ENCODE measurements at places on chromosomes 4 and X.

GRCh38 chr4:123327346-123327745 lies 69.2 kb upstream of the SPRY1 start:
- no peaks in the 10 kb centered on the region for H3K36me3 ChIP-seq
- no peaks in the 10 kb centered on the region for H3K4me1 ChIP-seq
- H3K4me3 ChIP-seq = no peak overlapping the region
- no peak for DNase-seq

DNA sequence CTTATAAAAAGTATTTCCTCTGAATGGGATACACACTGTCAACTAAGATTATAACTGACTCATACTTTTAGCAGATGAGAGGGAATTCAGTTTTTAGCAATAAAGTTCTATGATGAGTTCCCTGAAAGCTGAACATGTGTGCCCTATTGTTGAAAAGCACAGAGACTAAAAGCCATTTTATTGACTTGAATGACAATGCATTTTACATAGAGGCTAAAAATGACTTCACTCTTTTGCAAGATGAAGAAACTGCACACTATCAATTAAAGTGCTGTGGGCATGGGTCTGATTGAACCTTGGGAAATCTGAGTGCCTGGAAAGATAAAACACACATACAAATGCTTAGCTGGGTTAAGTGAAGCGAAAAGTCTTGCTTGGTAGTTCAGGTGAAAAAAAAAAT lies 633.4 kb downstream of the PDHA2 start:
- H3K4me1 ChIP-seq = no peaks in the 10 kb centered on the region
- H3K36me3 ChIP-seq = no peaks in the 10 kb centered on the region
- H3K4me3 ChIP-seq = no peak overlapping the region
- no peaks in the 10 kb centered on the region for H3K27me3 ChIP-seq
- DNase-seq = no peak

DNA sequence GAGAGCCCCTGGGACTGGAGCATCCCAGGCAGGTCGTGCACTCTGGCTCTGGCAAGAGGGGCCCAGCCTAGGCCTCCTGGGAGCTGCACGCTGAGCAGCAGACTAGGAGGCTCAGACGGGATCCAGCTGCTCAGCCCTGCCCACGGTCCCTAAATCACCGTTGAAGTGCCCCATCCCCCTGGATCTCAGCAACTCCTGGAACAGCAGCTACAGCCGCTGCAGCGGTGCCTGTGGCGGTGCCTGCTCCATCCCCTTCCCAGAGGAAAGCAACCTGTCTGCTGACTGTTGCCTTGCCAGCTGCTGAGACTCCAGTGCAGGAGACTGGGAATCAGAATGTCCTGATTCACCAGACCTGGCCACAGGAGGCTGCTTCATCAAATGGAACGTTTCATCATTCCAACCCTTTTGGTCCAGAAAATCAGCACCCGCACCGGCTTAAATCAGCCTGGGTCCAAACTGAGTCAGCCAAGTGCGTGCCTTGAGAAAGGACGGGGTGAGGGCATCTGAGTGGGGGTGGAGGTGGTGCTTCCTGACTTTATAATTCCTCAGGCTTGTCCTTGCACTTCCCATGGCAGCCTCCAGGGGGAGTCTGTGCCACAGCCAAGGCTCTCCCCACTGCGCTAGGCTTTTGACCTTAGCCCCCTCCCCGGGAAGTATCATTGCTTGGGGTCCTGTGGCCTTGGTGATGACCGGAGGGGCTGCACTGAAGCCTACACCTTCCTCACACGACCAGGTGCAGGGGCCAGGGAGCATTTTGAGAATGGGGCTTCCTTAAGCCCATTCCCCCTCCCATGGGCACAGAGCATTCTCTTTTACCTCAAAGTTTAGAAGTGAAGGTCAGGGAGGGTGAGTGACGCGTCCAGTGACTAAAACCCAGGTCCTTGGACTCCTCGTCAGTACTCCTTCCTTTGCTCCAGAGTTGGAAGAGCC lies 6.5 kb downstream of the ZNF185 start:
- peaks cover 17% of the 10 kb centered on the region for H3K4me1 ChIP-seq
- no peaks in the 10 kb centered on the region for H3K36me3 ChIP-seq
- no peak for DNase-seq
- no peak overlapping the region for H3K4me3 ChIP-seq
- H3K27ac ChIP-seq = no peak overlapping the region

- H3K27ac ChIP-seq = no peak overlapping the region
- H3K27me3 ChIP-seq = no peaks in the 10 kb centered on the region
- no peak overlapping the region for H3K4me3 ChIP-seq
These were observed 7.0 kb downstream of the ACOT9 start for GRCh38 chrX:23736030-23736429.

DNA sequence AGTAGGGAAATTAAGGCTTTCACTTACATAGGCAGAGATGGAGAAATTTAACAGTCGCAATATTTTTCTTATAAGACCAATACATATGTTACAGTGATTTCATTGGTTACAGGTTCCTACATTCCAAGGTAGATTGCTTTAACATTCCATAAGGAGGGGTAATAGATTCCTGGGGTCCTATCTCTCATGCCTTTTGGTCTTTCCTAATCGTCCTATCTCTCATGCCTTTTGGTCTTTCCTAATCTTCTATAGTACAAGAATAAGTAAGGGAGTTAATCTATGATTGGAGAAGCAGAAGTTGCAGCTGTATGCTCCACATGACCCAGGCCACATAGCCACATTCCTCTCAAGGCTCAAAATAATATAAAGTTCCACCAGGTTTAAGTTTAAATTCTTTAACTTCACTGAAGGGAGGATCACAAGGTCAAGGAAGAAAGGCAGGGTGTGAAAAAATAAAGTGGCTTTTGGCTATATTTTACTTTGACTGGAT lies 285.0 kb upstream of the BOD1L1 start:
- DNase-seq = no peak
- H3K36me3 ChIP-seq = no peaks in the 10 kb centered on the region
- no peak overlapping the region for H3K4me3 ChIP-seq
- no peak overlapping the region for H3K27ac ChIP-seq
- peaks cover 14% of the 10 kb centered on the region for H3K4me1 ChIP-seq
- no peaks in the 10 kb centered on the region for H3K27me3 ChIP-seq

DNA sequence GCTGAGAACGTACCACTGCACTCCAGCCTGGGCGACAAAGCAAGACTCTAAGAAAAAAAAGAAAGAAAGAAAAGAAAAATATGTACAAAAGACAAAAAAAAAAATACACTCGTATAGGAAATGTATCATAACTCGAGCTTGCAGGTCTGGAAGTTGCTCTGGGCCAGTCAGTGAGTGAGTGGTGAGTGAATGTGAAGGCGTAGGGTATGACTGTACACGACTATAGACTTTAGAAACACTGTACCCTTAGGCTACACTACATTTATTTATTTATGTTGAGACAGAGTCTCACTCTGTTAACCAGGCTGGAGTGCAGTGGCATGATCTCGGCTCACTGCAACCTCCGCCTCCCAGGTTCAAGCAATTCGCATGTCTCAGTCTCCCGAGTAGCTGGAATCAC lies 29.4 kb downstream of the EVC2 start:
- DNase-seq = peak; percentile 19
- H3K27me3 ChIP-seq = no peaks in the 10 kb centered on the region
- no peaks in the 10 kb centered on the region for H3K4me1 ChIP-seq
- peaks cover 14% of the 10 kb centered on the region for H3K36me3 ChIP-seq
- H3K4me3 ChIP-seq = no peak overlapping the region

- H3K27ac ChIP-seq = no peak overlapping the region
- no peaks in the 10 kb centered on the region for H3K27me3 ChIP-seq
- DNase-seq = no peak
- no peak overlapping the region for H3K4me3 ChIP-seq
These were observed 221.9 kb downstream of the BMPR1B start for GRCh38 chr4:94979621-94980020.

DNA sequence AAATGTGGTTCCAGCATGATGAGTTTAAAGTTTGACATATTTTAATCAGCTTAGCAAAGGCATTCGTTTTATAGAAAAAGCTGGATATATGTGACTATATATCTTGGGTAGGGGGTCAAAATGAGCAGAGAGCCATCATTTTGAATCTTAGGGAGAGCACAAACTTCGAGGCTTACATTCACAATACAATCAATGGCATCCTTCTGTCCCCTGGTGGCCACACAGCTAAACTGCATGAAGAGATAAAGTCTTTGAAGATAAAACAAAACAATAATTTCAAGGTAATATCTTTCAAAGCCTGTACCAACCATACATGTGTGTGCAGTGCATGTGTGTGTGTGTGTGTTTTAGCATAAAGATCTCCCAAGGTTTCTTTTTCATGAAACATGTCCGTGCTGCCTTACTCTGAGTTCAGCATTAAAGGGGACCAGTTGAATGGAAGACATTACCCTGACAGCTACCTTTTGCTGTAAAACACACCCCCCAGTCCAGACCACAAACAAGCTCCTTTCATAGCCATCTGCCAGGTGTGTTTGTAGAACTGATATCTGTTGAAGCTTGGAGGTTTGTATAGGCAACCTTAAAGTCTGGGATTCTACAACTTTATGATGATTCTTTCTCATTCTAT lies 22.0 kb downstream of the DYNLT3 start:
- H3K36me3 ChIP-seq = no peaks in the 10 kb centered on the region
- H3K27me3 ChIP-seq = no peaks in the 10 kb centered on the region
- no peak overlapping the region for H3K4me3 ChIP-seq
- no peaks in the 10 kb centered on the region for H3K4me1 ChIP-seq
- DNase-seq = no peak

DNA sequence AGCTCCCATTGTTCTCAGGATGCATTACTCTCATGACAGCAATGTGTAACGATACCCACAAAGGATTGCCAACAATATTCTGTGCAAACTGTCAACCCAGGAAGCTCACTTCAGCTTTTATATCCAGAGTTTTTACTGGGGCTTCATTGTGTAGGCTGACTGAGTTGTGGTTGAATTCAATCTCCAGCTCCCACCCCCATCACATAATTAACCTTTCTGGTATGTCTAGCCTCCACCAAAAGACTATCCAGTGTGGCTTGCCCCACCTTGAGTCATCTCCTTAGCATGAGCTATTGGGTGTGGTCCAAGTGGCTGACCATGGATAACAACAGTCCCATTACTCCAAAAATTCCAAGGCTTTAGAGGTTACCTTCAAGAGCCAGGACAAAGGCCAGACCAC lies 17.7 kb upstream of the TAB3 start:
- no peaks in the 10 kb centered on the region for H3K36me3 ChIP-seq
- no peak for DNase-seq
- H3K4me1 ChIP-seq = peaks cover 13% of the 10 kb centered on the region
- H3K27ac ChIP-seq = no peak overlapping the region

GRCh38 chr4:176767183-176767582 lies 25.5 kb downstream of the VEGFC start:
- peaks cover 12% of the 10 kb centered on the region for H3K4me1 ChIP-seq
- peaks cover 2% of the 10 kb centered on the region for H3K36me3 ChIP-seq
- H3K27ac ChIP-seq = no peak overlapping the region
- no peaks in the 10 kb centered on the region for H3K27me3 ChIP-seq

- no peak for DNase-seq
- H3K4me3 ChIP-seq = no peak overlapping the region
- H3K27me3 ChIP-seq = no peaks in the 10 kb centered on the region
- no peaks in the 10 kb centered on the region for H3K36me3 ChIP-seq
These were observed 60.4 kb upstream of the GRPEL1 start for GRCh38 chr4:7128234-7128633.

- no peaks in the 10 kb centered on the region for H3K4me1 ChIP-seq
- H3K36me3 ChIP-seq = no peaks in the 10 kb centered on the region
- H3K27me3 ChIP-seq = no peaks in the 10 kb centered on the region
These were observed 945.5 kb upstream of the AGA start for GRCh38 chr4:178387756-178388155.

GRCh38 chr4:88219099-88219498 lies 60.7 kb upstream of the ABCG2 start:
- no peak overlapping the region for H3K27ac ChIP-seq
- no peaks in the 10 kb centered on the region for H3K27me3 ChIP-seq
- H3K4me1 ChIP-seq = no peaks in the 10 kb centered on the region
- DNase-seq = no peak
- H3K36me3 ChIP-seq = no peaks in the 10 kb centered on the region
- no peak overlapping the region for H3K4me3 ChIP-seq

- H3K27ac ChIP-seq = peak overlapping the region; percentile 82
- no peaks in the 10 kb centered on the region for H3K36me3 ChIP-seq
- DNase-seq = no peak
- no peaks in the 10 kb centered on the region for H3K27me3 ChIP-seq
These were observed 140.3 kb downstream of the PJA1 start for GRCh38 chrX:69024931-69025330.

- no peak overlapping the region for H3K4me3 ChIP-seq
- no peaks in the 10 kb centered on the region for H3K36me3 ChIP-seq
- DNase-seq = no peak
- H3K4me1 ChIP-seq = no peaks in the 10 kb centered on the region
- H3K27ac ChIP-seq = no peak overlapping the region
- peaks cover 9% of the 10 kb centered on the region for H3K27me3 ChIP-seq
These were observed 59.4 kb upstream of the CITED1 start for GRCh38 chrX:72365126-72365525.

DNA sequence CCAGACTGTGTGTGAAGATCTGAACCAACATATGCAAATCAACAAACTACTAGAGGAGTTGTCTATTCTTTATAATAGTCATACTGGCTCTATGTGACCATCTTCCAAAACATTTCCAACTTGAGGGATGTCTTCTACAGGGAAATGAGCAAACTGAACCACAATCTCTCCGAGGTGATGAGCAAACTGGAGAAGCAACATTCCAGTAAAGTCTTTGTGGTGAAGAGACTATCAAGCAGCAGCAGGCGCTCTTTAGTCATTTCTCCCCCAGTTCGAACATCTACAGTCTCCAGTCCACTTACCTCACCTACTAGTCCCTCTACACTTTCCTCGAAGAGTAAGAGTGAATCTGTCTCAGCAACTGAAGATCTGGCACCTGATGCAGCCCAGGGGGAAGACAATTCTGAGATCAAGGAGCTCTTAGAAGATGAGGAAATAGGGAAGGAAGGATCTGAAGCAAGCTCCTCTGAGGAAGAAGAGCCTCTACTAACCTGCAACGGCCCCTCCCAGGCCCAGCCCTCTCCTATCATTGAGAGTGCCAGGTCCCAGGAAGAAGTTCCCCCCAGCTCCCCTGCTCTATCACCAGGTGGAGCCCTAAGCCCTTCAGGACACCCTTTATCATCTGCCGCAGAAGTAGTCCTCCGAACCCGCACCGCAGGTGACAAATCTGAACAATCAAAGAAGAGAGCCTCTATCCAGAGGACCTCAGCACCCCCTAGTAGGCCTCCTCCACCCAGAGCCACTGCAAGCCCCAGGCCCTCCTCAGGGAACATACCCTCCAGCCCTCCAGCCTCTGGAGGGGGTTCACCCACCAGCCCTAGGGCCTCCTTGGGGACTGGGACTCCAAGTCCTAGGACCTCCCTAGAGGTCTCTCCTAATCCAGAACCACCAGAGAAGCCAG lies 98.1 kb downstream of the HNRNPD start:
- no peaks in the 10 kb centered on the region for H3K27me3 ChIP-seq
- H3K4me3 ChIP-seq = no peak overlapping the region
- no peak overlapping the region for H3K27ac ChIP-seq
- DNase-seq = no peak

- H3K27ac ChIP-seq = no peak overlapping the region
- no peaks in the 10 kb centered on the region for H3K27me3 ChIP-seq
- DNase-seq = no peak
- no peak overlapping the region for H3K4me3 ChIP-seq
- peaks cover 4% of the 10 kb centered on the region for H3K4me1 ChIP-seq
These were observed 112.9 kb downstream of the ARHGAP10 start for GRCh38 chr4:147844781-147845180.
